ENCODE measurements at places on chromosomes 12 and 14.

- DNase-seq, result no peak
Measured at GRCh38 chr12:115979351-115979750, 298.1 kb downstream of the MED13L start.

DNA sequence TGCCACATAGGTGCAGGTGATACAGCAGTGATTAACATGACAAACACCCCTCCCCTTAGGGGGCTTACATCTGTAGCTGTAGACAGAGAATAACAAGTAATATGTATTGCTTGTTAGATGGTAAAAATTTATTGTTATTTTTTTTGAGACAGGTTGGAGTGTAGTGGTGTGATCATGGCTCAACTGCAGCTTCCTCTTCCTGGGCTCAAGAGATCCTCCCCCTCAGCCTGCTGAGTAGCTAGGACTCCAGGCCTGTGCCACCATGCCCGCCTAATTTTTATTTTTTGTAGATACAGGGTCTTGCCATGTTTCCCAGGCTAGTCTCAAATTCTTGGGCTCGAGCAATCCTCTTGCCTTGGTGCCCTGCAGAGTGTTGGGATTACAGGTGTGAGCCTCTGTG lies 19.8 kb downstream of the DIP2B start:
- DNase-seq, result no peak

DNA sequence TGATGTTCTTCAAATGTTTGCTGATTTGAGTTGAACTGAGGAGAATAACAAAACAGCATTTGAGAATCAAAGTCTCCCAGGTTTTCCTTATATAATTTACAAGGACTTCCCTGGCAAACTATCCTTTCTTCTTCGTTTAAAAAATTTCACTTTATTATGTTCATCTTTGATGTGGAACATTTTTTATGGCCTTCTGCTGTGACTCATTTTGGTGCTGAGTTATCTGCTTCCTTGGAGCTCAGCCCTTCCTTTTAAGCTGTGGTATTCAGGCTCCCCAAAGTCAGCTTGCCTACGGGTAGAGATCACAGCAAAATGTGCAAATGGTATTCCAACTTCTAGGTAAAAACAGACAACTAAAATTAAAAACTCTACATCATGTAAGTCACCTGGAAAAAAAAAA lies 1.4 kb upstream of the ANO4 start:
- no peak for DNase-seq

DNA sequence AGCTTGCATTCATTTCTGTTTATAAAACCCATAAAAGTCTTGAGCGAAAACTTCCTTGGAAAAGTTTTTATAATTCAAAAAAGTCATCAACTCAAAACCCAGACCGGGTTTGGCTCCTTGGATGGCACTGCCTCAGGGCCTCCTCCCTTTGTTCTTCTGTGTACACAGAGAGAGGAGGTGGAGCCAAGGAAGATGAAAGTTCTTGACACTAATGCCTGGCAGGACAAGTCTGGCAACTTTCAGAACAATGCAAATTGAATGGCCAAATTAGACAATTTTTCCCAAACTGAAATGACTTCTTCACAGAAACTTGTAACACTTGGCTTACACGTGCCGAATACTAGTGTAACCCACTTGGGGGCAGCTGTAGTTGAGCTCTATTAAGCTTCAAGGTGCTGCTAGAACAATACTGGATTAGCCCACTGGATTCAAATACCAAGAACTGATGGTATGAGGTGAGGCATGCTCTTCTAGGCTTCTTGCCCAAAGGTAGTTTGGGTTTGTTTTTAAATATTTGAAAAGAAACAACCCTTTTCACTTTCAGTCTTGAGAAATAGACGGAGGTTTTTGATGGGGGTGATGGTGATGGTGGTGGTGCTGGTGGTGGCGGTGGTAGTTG lies 86.6 kb upstream of the FRMD6 start:
- DNase-seq, result no peak

DNA sequence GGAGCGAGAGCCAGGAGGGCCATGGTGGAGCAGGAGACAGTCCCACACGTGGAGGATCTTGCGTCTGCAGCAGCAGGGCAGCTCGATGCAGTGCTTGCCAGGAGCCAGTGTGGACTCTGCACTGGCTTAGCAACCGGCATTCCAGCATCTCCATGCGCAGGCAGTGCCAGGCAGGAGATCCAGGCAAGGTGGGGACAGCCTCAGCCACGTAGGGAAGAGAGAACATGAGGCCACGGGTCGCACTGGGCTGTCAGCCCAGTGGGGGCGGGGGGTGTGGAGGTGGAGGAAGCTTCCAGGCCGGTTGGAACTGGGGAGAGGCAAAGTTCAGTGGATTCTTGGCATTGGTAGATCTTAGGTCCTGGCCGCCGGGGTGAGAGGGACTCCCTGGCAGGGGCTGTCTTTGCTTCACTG lies 121.0 kb upstream of the EVL start:
- DNase-seq, result no peak

- peak; percentile 45 for DNase-seq
Measured at GRCh38 chr12:80622271-80622670, 85.2 kb upstream of the MYF6 start.

GRCh38 chr14:46384611-46385010 lies 267.0 kb downstream of the RPL10L start:
- no peak for DNase-seq

DNA sequence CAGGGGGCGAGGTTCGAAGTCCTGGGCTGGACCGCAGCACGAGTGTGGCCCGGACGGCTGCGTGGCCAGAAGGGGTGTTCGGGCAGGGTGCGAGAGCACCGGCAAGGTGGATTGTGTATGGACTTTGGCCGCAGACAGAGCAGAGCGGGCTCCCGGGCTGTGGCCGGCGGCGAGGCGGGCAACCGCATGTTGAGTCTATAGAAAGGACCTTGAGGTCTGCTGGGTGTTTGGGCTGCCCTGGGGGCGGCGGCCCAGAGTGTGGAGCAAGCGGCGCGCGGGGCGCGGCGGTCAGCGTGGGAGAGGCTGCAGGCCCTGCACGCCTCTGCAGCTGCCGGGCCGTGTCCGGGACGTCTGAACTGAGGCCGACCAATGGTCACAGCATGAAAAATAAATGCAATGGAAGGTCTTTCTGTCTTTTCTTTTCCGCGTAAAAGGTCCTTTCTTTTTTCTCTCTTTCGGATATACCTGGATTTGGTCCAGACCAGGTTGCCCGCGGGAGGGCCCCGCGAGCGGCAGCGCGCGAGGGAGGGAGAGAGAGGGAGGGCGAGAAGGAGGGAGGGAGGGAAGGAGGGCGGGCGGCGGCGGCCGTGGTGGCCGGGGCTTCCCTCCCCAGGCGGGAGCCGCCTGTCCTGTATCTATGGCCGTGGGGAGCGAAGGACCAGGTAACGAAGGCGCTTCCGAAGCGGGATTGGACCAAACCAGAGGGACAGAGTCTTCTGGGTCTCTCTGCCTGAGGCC lies 5.5 kb upstream of the HOXC9 start:
- DNase-seq, result no peak

DNA sequence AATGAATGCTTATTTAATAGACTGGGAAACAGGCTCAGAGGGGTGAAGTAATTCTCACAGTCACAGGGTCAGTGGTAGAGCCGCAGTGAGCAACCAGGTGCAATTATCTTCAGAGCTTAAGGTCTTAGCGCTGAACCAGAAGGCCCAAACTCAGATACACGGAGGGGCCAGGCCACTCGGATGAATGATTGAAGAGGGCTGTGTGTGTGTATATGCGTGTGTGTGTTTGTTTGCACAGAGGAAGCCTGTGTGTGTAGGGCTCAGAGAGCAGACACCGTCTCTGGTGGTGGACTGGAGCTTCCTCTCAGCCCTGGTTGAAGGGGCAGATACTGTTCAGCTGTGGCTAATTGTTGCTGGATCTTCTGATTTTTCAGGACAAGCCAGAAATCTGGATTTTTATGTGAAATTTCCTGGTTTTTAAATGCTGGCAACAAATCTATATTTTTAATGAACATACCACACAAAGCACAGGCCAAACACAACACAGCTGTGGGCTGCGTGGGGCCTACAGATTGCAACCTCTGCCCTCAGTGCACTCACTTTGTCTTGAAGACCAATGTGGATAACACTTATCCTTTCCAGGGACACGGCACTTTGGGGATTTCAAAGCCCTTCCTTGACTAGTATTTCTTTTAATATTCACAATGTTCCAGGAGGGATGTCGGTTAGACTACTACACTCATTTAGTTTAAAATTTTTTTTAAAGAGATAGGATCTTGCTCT lies 94.5 kb upstream of the NRXN3 start:
- DNase-seq, result peak; percentile 9

DNA sequence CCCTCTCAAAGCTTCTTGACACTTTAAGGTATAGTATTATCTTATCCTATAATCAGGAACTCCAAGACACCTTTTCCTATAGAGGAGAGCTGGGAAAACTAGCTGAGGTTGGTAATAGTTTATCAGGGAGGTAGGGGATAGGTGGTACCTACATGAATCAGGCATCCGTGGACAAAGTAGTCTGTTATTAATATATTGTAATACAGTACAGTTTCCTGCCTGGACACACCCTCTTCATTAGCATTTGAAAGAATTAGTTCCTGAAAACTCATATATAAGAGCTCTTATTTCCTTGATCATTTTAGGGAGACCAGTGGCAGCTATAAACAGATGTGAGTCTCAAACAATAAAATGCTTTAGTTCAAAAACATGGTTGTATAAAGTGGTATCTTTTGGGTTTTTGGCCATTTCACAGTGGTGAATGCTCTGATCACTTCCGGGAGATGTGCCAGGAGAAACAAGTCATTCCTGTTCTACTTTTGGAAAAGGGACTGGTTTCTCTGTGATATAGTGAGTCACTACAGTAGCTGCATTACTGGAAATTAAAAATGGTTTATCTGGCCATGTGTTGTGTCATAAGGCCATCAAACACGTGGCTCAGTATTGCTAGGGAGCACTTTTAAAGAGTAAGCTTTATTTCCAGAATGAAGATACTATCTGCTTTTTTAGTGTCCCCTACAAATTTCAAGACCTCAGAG lies 98.1 kb downstream of the KLRB1 start:
- DNase-seq, result no peak

DNA sequence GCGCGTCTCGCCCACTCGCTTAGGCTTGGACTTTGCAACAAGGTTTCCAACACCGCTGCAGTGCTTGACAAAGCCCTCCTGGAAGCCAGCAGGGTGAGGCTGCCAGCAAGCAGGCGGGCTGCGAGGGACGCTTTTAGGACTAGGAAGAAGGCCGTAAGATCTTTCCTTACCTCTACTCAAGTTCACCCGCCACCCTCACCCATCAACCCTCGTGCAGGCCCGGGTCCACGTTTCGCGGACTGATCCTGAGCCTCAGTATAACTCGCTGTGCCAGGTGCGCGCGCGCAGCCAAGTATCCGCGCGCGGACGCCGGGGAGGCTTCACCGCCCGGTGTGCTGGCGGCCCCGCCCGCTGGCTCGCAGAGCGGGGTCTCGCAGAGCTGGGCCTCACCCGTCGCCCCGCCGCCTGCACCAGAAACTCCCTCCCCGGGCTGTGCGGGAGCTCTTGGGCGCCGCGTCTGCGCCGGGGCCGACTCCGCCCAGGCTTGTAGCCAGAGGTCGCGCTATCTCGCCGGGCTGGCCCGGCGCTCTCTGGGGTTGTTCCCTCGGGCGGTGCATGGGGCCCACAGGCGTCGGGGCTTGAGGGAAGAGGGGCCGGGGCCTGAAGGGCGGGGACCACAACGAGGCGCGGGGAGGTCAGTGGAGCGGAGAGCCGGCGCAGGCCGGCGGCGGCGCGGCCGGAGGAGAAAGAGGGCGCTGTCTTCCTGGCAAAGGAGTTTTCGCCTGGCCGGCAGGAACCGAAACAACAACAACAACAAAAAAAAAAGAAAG lies 7.6 kb upstream of the SIX1 start:
- peak; percentile 62 for DNase-seq

DNA sequence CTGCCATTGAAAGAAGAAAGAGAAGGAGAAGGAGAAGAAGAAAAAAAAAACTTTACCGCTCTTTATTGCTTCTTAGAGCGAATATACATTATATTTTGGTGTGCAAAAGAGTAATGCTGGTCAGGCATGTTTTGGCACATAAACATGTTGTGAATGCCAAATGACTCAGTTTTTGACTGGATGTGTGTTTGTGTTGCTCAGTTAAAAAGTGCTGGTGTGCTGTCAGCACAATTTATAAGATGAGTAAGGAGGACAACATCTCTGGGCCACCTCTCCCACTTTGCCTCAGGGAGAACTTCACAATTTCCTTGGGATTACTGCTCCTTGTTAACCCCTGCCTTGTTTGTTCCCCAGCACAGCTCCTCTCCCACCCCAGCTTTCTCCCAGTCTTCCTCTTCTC lies 584.8 kb downstream of the ETNK1 start:
- no peak for DNase-seq

DNA sequence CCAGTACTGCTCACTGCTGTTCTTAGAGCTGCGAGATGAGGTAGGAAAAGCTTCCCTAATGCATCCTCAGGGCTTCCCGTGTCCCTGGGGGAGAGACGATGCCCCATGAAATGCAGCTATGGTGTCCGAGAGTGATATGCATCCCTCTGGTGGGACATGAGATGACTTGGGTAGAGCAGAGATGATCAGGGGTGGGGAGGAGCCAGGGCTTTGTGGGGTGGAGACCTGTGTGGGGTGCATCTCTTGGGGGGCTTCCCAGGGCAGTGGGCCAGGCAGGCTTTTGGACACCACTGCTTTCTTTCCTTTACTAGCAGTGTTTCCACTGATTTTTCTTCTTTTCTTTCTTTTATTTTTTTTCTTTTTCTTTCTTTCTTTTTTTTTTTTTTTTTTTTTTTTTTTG lies 147.3 kb downstream of the ADGRD1 start:
- DNase-seq, result no peak

DNA sequence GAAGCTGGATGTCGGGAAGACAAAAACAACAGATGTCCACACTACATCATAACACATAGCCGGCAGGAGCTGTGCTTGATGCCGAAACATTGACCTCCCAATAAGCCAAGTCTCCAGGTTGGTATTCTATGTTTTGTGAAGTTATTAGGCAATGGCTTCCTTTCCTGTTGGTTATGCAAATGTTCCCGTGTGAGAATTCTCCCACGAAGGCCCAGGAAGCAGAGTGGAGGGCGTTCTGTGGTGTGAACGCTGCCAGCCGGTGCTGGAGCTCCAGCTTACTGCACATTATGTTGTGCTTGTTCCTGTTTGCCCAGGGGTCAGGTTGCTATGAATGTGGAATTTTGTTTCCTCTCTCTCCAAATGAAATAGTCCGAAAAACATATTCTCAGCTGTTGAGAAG lies 156.4 kb upstream of the HMGA2 start:
- no peak for DNase-seq

- no peak for DNase-seq
Measured at GRCh38 chr12:116651089-116651488, 86.8 kb downstream of the SPRING1 start.

DNA sequence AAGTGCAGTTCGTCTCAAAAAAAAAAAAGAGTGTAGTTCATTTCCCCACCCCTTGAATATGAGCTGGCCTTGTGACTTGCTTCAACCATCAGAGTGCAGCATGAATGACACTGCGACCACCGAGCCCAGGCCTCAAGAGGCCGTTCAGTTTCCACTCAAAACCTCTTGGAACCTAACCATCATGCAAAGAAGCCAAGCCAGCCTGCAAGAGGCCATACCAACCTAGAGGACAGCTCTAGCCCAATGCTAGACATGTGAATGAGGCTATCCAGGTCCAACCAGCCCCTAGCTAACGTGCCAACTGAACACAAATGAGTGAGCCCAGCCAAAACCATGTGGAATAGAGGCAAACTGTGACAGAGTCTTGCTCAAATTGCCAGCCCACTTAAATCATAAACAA lies 29.7 kb downstream of the R3HDM2 start:
- DNase-seq, result peak; percentile 22

Data from SJCRH30 (cell line).